NCI-H524 treated with DMSO at 0.1 percent for 48 hours (cell line): ENCODE measurements at places on chromosomes 4 and X.

- DNase-seq = no peak
Observed at GRCh38 chrX:641671-642435, 11.3 kb downstream of the SHOX start.

GRCh38 chr4:15945516-15945915 is 7.0 kb upstream of the FGFBP1 start:
- DNase-seq = no peak

DNA sequence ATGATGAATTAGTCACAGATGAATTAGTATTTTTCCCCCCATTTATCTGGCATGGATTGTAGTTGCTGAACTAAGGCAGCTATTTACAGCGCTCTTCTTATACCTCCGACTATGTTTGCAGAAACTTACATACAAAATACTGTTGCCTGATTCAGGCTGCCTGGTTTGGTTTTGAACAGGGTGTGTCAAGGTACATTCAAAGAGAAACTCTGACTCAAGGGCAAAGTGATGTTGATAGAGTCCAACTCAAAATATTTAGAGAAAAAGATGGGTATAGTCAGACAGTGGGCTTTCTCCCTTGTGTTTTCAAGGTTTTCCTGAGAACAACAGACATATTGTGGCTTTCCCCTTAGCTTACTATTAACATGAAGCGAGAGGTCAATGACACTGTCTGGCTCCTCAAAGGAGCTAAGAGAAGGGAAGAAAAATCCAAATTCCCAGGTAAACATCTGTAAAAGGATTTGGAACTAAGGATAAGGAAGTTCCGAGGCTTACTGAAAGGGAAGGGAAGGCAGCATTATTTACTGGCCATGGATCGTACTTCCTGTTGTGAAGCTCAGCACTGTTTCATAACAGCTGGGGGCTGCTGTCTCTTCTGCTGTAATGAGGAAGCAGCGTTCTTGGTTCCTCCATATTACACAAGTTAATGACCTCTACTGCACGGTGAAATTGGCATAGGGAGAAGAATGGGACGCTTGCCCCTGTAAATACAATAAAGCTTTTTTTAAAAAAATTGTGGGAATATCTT is 30.9 kb downstream of the FAM9C start:
- DNase-seq = no peak

DNA sequence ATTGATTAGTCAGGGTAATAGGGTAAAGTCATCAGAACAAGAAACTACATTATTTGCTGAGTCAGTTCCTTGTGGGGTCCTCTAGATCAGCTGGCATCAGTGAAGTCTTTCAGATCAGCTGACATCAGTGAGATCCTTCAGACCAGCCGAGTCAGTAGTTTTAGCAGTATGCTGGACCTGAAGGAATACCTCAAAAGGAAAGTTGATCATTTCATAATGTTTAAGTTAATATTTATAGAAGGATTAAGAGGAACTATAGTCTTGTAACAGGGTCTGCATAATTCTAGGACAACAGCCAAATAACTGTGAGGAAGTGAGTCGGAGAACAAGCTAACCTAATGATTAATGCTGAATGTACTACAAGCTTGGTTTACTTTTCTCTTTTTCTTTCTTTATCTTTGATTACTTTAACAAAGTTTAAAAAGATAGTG is 958 bp upstream of the UGT2B7 start:
- DNase-seq = no peak

DNA sequence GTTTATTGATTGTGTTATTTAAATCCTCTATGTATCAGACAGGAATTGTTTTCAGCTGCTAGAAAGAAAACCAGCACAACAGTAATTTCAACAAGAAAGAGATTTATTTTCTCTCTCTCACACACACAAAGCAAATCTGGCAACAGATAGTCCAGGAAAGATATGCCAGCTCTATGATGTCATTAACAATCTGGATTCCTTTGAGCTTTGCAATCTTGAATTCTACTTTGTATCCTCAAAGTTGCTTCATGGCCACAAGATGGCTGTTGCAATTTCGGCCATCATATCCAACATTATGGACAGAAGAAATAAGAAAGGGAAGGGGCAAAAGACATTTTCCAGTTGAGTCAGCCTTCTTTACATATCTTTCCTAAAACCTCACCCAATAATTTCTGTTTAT is 19.8 kb upstream of the FMR1 start:
- no peak for DNase-seq

DNA sequence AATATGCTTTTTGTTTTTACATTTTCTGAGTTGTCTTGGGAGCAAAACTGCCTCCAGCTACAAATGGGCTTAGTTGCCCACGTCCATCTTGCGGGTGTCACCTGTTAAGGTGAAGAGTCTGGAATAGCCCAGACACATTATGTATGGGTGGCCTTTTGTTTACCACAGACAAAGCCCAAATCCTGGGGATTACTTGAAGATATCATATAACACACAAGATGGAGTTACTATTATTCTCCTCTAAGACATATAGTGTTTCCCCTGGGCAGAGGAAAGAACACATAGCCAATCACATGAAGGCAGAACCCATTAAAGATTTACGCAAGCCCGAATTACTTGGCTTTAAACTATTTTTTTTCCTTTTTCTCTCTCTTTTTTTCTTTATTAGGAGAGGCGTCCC is 625.6 kb upstream of the FAM241A start:
- no peak for DNase-seq

DNA sequence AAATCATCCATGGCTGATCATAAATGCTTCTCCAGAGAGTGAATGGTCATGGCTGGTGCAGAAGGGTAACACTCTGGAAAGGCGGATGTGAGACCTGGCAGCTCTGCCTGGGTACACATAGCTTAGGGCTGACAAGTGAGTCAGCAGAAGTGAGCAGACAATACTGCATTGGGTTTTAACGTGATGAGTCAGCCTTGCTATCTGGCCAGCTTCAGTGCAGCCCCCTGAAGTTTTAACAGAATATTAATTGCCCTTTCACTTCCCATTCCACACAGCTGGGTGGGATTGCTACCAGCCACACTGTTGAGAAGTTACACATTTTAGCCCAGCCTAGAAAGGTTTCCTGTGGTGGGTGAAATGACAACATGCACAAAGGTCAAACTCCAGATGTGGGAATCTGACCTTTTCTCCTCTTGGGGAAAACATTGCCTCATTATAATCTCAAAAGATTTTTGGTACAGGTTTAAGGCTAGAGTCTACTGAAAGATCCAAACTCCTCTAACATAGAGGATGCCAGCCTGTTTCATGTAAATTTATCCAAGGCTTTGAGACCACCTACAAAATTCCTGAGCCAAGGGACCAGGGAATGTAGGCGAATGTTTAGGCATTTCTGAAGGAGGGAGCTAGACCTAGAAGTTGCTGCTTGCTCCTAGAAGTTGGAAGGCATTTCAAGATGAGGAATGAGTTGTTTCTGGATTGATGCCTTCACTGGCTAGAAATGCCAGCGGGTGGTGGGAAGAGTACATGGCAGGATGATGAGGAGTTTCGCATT is 230.3 kb upstream of the PGRMC2 start:
- no peak for DNase-seq

GRCh38 chrX:127129510-127129909 is 310.0 kb downstream of the PRR32 start:
- DNase-seq = no peak

- DNase-seq = peak; percentile 11
Observed at GRCh38 chr4:171256223-171256622, 557.0 kb upstream of the GALNTL6 start.

DNA sequence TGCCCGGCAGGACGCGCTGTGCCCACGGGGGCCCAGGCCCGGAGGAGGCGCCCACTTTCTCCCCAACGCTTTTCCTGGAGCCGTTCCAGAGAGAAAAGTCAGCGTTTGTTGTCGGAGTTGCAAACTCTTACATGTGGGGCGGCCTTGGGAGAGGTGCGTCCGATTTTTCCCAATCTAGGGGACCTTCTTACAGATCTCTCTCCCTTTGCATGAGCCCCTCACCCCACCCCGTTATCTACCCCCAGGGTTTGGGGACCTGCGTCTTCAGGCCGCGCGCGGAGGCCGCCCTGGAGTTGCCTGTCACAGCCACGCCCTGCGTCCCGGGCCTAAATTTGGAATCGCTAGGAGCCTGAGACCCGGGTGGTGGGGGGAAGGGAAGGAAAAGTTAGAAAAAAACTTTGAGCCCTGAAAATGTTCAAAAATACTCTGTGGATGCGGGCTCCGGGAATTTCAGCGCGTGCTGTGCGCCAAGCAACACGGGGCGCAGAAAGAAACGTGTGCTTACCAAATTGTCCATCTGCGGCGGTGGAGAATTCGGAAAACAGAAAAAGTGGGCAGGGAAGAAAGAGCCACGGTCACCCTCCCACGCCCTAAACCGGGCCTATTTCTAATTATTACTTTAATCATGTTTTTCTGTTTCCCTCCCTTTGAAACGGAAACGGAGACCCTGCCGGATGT is 587 bp downstream of the CD99 start:
- no peak for DNase-seq

DNA sequence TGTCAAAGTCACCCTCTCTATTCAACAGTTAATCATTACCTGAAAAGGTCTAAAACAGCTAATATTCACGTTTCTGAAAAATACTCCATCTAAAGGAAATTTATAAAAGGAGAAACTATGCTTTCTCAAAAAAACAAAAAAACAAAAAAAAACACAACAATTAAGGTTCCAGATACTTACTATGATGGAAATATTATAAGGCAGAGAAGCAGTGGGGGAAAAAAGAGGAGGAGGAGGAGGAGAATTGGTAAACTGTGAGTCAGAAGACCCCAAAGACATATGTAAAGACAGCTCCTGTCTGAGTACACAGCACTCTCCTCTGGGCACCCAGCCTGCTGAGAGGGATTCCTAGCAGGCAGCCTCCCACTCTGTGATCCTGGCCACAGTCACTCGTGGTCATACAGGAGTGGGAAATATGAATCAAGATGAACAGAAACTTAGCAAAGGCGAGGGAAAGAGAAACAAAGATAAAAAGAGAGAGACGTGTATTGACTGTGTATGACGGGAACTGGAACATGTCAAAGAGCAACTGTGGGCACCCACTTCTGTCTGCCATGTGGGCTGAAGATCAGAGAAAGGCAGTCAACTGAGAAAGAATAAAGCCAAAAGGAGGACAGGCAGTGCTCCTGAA is 12.5 kb downstream of the KLHL15 start:
- DNase-seq = no peak

- DNase-seq = peak; percentile 53
Observed at GRCh38 chr4:25457053-25457715, 80.1 kb downstream of the ANAPC4 start.
